ENCODE measurements at places on chromosomes 6 and 20.

DNA sequence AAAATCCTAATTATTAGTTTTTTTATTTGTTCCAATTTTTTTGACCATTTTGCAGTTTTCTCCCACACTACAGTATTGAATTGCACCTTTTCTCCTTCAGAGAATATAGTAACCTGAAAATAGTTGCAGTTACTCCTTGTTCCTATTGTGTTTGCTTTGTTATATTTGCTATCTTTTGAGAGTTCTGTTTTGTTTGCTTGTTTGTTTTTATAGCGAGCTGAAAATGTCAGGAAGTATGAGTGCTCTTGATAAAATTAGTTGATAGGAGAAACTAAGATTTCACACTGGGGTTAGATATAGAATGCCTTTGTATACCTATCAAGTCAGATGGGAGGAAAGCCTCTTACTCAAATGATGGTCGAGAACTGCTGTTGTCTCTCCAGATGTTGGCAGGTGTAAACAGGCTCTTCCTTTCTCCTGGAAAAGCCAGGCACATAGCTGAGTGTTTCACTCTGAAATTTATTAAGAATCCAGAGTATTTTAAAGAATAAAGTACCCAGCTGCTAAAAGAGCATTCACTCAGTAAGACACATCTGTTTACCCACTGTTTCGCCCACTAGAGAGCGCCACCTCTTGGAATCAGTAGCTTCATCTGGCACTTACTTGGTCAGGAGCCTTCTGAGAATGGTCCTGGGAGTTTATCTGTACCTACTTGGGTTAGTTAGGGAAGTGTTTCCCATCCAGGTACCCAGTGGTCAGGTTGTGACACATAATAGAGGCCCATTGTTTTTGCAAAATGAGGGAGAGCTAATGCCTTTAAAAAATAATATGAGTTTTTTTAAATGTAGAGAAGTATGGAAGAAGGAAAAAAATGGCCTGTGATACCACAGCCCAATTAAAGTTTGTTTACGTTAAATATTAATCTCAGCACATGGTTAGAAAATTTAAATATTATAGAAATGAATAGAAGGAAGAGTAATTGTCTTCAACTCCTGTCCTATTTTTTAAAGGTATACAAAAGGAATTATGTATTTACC is 11.2 kb downstream of the NT5DC1 start:
- peaks cover 78% of the 10 kb centered on the region for H3K36me3 ChIP-seq
- H3K4me1 ChIP-seq: peaks cover 15% of the 10 kb centered on the region
- no peaks in the 10 kb centered on the region for H3K27me3 ChIP-seq
- no peak for DNase-seq

GRCh38 chr6:140988780-140989179 is 1143.9 kb upstream of the GJE1 start:
- no peak overlapping the region for H3K4me3 ChIP-seq
- no peaks in the 10 kb centered on the region for H3K36me3 ChIP-seq
- DNase-seq: no peak

DNA sequence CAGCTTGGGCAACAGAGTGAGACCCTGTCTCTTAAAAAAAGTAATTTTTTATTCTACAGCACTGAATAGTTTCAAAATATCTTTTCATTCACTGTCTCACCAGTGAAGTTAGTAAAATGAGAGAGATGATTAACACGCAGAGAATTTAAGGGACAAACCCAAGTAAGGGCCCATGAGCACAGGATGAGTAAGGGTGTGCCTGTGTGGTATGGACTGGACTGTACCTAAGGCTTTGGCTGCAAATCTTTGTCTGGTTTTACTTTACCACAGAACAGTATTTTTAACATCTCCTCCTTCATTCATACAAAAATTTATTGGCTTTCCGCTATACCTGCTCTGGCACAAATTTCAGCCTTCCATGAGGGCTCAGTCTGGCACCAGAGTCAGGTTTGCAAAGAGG is 433.3 kb downstream of the UTRN start:
- H3K27me3 ChIP-seq: no peaks in the 10 kb centered on the region
- H3K4me3 ChIP-seq: no peak overlapping the region

GRCh38 chr20:844473-845225 is 11.1 kb downstream of the FAM110A start:
- peak; percentile 90 for DNase-seq
- peaks cover 11% of the 10 kb centered on the region for H3K27me3 ChIP-seq
- H3K36me3 ChIP-seq: no peaks in the 10 kb centered on the region
- H3K27ac ChIP-seq: peak overlapping the region; percentile 34
- peaks cover 48% of the 10 kb centered on the region for H3K4me1 ChIP-seq
- peak overlapping the region; percentile 67 for H3K4me3 ChIP-seq

- no peaks in the 10 kb centered on the region for H3K36me3 ChIP-seq
- no peak for DNase-seq
- H3K4me1 ChIP-seq: peaks cover 72% of the 10 kb centered on the region
- H3K4me3 ChIP-seq: no peak overlapping the region
- H3K27me3 ChIP-seq: no peaks in the 10 kb centered on the region
These were observed 7.4 kb downstream of the SNX9 start for GRCh38 chr6:157830354-157831017.

DNA sequence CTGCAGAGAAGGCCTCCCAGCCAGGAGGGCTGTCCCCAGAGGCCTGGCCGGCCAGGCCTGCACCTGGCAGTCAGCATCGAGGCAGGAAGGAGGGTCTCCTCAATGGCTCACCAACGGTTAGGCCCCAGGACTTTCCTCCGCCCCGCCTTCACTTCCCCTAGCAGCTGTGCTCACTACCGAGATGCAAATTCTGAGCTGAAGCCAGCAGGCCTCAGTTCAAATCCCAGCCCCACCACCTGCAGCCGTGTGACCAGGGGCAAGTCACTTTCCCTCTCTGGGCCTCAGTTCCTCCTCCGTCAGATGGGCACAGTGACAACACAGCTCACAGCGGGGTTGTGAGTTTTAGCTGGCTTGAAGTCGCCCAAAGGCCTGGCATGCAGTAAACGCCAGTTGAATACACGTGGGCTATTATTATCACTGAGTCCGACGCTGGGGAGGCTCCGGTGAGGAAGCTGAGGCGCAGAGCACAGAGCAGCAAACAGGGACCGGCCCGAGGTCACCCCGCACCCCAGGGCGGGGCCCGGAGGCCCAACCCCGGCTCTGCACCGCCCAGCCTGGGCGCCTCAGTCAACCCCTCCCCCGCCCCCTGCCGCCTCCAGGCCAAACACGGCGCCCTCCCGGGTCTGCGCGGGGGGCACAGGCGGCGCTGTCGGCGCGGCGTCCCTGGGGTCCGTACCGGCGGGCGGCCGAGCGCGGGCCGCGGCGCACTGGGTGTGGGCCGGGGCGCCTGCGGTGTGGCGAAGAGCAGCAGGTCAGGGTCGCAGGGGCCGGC is 671 bp downstream of the E2F1 start:
- H3K4me1 ChIP-seq: peaks cover 30% of the 10 kb centered on the region
- H3K27me3 ChIP-seq: no peaks in the 10 kb centered on the region
- H3K4me3 ChIP-seq: peak overlapping the region; percentile 60
- H3K27ac ChIP-seq: no peak overlapping the region
- H3K36me3 ChIP-seq: no peaks in the 10 kb centered on the region

- DNase-seq: no peak
- H3K27ac ChIP-seq: no peak overlapping the region
- peak overlapping the region; percentile 66 for H3K4me3 ChIP-seq
- no peaks in the 10 kb centered on the region for H3K36me3 ChIP-seq
- H3K27me3 ChIP-seq: peaks cover 91% of the 10 kb centered on the region
These were observed 533 bp upstream of the RSPO3 start for GRCh38 chr6:127117979-127118297.

- no peaks in the 10 kb centered on the region for H3K36me3 ChIP-seq
- H3K4me3 ChIP-seq: no peak overlapping the region
- H3K4me1 ChIP-seq: peaks cover 33% of the 10 kb centered on the region
These were observed 71.4 kb downstream of the SOBP start for GRCh38 chr6:107561306-107561705.

GRCh38 chr6:51396583-51396982 is 577.9 kb downstream of the TFAP2B start:
- H3K4me3 ChIP-seq: no peak overlapping the region
- H3K27me3 ChIP-seq: no peaks in the 10 kb centered on the region
- DNase-seq: no peak

GRCh38 chr20:34621383-34622367 is 55.2 kb downstream of the PIGU start:
- H3K27me3 ChIP-seq: no peaks in the 10 kb centered on the region
- no peak for DNase-seq
- no peak overlapping the region for H3K27ac ChIP-seq
- peaks cover 13% of the 10 kb centered on the region for H3K36me3 ChIP-seq

GRCh38 chr20:33076662-33077372 is 2.6 kb upstream of the BPIFB4 start:
- H3K36me3 ChIP-seq: no peaks in the 10 kb centered on the region
- H3K4me1 ChIP-seq: no peaks in the 10 kb centered on the region
- H3K27ac ChIP-seq: no peak overlapping the region
- peaks cover 43% of the 10 kb centered on the region for H3K27me3 ChIP-seq
- no peak overlapping the region for H3K4me3 ChIP-seq

DNA sequence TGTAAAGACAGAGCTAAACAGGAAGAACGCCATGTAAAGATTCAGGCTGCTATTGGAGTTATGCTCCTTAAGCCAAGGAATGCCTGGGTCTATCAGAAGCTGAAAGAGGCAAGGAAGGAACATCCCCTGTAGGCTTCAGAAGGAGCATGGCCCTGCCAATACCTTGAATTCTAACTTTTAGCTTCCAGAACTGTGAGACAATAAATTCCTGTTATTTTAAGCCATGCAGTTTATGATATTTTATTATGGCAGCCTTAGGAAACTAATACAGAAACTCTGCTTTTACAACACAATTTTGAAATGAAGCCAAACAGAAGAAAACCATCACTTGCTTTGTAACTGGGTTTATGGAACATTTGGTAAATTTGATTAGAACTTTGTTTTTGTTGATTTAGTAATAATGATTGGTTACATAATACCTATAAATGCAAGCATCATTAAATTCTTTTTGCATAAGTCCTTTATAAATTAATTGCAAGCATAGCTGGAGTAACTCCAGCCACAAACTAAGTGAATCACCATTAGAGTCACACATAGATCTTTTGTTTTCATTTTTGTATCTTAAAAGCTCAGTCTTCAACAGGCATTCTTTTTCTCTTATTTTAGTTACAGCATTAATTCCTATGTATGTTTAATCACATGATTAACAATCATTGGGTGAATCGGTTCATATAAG is 33.5 kb upstream of the TSPYL1 start:
- DNase-seq: no peak
- no peaks in the 10 kb centered on the region for H3K36me3 ChIP-seq
- H3K27me3 ChIP-seq: no peaks in the 10 kb centered on the region

- H3K36me3 ChIP-seq: no peaks in the 10 kb centered on the region
- peaks cover 59% of the 10 kb centered on the region for H3K27me3 ChIP-seq
- no peak overlapping the region for H3K27ac ChIP-seq
- H3K4me3 ChIP-seq: no peak overlapping the region
- H3K4me1 ChIP-seq: no peaks in the 10 kb centered on the region
- DNase-seq: no peak
These were observed 57.6 kb upstream of the FOXP4 start for GRCh38 chr6:41488433-41489119.

- H3K27me3 ChIP-seq: no peaks in the 10 kb centered on the region
- DNase-seq: no peak
- peaks cover 44% of the 10 kb centered on the region for H3K4me1 ChIP-seq
- no peak overlapping the region for H3K4me3 ChIP-seq
- no peaks in the 10 kb centered on the region for H3K36me3 ChIP-seq
These were observed 163.5 kb upstream of the CDYL start for GRCh38 chr6:4612636-4613171.

DNA sequence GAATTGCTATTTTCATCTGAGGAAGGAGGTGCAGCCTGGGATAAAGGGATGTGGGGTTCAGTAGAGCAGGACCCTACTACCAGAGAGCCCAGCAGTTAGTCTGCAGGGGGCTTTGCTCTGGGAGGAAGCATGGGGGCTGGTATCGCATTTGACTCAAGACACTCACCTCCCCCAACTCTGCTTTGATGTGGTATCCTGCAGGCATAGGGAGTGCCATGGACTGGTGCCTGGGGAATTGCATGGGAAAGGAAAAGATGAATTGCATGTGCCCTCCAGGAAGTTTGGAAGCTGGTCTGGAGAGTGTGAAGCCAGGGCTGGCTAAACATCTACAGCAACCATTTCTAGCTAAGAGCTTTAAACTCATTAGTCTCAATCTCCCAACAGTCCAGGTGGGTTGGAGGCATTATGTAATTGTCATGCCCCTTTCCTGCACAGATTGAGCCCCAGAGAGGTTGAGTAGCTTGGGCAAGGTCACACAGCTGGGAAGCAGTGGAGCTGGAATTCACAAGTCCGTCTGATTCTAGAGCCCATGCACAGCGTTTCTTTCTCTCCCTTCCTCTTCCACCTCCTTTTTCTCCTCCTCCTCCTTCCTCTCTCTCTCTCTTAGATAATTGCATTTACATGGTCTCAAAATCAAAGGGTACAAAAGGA is 26.2 kb upstream of the PNPLA1 start:
- H3K4me3 ChIP-seq: no peak overlapping the region
- H3K27ac ChIP-seq: no peak overlapping the region
- H3K27me3 ChIP-seq: peaks cover 20% of the 10 kb centered on the region
- no peaks in the 10 kb centered on the region for H3K4me1 ChIP-seq
- no peaks in the 10 kb centered on the region for H3K36me3 ChIP-seq

DNA sequence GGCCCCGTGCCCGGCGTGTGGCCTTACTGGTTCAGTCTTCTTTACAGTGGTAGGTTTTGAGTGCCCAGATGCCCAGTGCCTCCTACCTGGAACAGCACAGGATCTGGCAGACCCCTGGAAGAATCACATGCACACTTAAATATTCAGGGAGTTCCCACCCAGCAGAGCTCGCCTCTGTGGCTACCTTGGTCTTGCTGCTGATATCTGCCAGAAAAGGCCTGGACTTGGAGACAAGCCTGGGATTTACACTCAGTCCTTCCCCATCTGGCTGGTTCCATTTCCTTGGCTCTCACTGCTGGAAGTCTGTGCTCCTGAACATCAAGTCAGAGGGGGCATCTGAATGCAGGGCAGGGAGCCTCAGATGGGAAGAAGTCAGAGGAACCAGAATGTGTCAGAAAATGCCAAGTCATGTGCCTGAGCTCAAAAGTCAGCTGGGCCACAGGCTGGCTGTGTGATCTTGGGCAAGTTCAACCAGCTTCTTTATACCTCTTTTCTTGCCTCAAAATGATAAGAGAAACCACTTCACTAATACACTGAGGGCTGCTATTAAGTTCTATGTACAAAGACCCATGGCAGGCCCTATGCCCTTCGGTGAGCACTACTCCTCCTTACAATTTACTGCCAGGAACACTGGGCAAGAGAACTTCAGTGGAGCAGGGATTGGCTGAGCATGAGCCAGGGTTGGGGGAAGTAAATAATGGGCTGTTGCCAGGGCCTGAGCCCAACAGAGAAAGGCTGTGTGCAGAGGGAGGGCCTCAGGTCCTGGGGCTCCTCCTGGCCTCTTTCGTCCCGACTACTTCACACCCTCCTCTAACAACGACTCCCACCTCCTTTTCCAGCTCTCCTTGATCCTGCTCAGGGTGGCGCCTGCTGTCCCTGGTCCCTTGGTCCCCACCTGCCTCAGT is 158.1 kb upstream of the PROKR2 start:
- no peaks in the 10 kb centered on the region for H3K4me1 ChIP-seq
- H3K27me3 ChIP-seq: no peaks in the 10 kb centered on the region
- H3K36me3 ChIP-seq: no peaks in the 10 kb centered on the region
- H3K27ac ChIP-seq: no peak overlapping the region
